Liver (tissue), 10 donors: ENCODE measurements at places on chromosomes 6 and 20. TPM values are rescaled to one million over a fixed set of nuclear protein-coding genes. Genes with fewer than 3 reads are reported as not detected.

Gene LGSN
- total RNA-seq: 0.25 TPM

Gene TMEM151B
- not detected for total RNA-seq

Gene CYP24A1
- not detected for total RNA-seq

DNA sequence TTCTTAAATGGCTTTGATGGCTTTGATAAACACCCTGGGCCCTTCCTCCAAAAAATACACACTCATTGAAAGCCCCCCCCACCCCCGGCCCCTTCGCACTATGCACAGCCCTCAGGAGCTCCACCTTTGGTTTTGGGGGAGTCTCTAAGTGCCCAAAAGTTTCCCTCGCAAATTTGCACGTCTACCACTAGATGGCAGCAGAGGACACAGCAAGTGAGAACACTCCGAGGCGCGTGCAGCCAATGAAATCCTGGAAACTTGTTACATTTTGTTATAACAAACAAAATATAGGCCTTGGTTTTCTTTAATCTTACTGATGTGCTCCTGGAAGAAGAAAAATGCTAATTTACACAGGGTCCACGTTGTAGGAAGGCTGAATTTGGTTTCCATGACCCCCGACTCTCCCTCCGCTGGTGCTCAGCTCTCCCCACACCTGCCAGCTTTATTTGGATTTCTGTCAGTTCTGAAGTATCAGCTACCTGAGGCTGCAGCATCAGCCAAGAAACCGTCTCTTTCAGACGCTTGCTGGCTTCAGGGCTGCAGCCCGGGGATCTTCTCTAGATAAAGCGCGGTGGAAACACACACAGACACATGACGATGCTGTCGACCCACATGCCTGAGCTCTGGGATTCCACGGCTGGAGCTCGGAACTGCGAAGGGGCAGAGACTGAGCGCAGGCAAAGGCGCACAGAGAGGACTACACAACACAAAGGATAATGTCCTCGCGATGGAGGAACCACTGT is 148.3 kb upstream of the RPS6KA2 start:
- no peak overlapping the region for H3K27ac ChIP-seq
- H3K4me1 ChIP-seq: no peaks in the 10 kb centered on the region
- peak; percentile 52 for DNase-seq
- no peaks in the 10 kb centered on the region for H3K27me3 ChIP-seq
- H3K36me3 ChIP-seq: no peaks in the 10 kb centered on the region

- H3K4me3 ChIP-seq: no peak overlapping the region
- H3K27ac ChIP-seq: peak overlapping the region; percentile 41
- peaks cover 3% of the 10 kb centered on the region for H3K4me1 ChIP-seq
- H3K36me3 ChIP-seq: peaks cover 8% of the 10 kb centered on the region
- no peaks in the 10 kb centered on the region for H3K27me3 ChIP-seq
Measured at GRCh38 chr6:34243901-34244884, 4.6 kb downstream of the SMIM29 start.
